SK-N-SH treated with all-trans-retinoic acid at 6 μM for 48 hours (cell line): ENCODE measurements at places on chromosomes 11 and 22.

GRCh38 chr11:128767591-128768001 is 73.7 kb downstream of the FLI1 start:
- ATAC-seq, result no peak

- ATAC-seq, result peak; percentile 90
Observed at GRCh38 chr22:47154621-47155081, 392.2 kb downstream of the TBC1D22A start.

DNA sequence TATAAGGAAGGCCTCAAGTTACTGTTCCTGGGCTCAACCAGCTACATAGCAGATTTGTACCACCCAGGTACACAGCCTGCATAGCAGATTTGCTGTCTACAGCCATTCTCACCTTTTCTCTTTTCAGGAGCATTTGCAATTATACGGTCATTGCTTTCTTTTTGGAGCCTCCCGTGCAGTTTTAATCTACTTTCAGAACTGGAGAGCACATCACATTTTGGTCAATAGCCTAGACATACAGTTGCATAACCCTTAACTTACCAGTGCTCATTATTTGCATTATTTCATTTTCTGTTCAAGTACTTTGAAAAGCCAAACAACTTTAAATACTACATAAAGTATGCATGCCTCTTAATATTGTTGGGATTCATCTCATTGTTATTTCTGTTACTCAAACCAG is 150.5 kb upstream of the SORL1-AS1 start:
- ATAC-seq, result no peak

- peak; percentile 55; the same call in 2 of the 3 replicates for ATAC-seq
Observed at GRCh38 chr11:6357222-6357621, 33.1 kb upstream of the SMPD1 start.

DNA sequence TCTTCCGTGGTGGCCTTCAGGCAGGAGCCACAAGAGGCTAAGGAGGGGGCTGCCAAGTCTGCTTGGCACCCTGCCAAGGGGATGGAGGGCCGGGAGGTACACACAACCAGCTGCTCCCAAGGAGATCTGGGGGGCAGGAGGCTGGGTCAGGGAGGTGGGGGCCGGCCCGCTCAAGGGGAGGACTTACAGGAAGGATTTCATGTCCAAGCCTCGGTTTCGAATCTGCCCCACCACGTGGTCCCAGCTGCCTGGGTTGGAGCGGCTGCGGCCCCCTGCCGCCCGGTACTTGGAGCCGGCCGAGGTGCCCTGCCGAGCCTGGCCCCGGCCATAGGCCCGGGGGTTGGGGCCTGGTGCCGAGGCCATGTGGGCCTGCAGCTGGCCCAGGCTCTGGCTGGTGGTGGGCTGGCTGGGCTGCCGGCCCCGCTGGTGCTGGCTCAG is 33.5 kb downstream of the LRRC10B start:
- no peak for ATAC-seq
